Heart left ventricle (tissue), 16 donors: ENCODE measurements at places on chromosomes 2 and 18. TPM values are rescaled to one million over a fixed set of nuclear protein-coding genes. Genes with fewer than 3 reads are reported as not detected.
A peak's percentile ranks its signal among the peaks of the same experiment; 100 is the strongest.

The VIL1 gene
- total RNA-seq, result not detected

DNA sequence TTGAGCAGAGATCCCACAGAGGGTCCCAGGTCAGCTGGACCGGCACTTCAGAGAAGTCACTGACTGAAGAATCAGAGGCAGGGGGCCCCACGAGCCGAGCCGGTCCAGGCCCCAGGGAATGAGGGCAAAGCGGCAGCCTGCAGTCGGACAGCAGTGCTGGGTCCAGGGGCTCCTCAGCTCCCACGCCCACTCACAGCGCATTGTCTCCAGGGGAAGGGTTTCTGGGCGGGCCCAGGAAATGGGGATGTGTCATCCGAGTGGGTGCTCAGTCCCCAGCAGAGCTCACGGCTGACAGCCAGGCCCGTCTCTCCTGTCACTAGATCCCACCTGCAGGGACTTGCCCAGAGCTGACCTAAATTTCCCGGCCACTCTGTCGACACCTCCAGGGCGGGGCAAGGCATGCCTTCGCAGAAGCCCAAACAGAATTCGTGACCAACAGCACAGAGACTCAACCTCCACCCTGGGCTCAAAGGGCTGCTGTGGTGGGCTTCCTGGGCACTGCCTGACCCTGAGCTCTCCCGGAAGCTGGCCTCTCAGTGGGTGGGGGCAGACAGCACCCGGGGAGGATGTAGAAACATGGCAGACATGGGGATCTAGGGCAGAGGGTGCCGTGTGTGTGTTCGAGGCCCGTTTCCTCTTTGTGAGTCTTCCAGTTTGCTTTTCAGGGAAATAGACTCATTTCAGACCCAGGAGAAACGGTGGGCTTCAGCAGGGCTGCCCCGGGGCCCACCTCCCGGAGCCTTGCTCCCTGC lies 42.1 kb upstream of the TAF1B start:
- DNase-seq, result peak; percentile 75

DNA sequence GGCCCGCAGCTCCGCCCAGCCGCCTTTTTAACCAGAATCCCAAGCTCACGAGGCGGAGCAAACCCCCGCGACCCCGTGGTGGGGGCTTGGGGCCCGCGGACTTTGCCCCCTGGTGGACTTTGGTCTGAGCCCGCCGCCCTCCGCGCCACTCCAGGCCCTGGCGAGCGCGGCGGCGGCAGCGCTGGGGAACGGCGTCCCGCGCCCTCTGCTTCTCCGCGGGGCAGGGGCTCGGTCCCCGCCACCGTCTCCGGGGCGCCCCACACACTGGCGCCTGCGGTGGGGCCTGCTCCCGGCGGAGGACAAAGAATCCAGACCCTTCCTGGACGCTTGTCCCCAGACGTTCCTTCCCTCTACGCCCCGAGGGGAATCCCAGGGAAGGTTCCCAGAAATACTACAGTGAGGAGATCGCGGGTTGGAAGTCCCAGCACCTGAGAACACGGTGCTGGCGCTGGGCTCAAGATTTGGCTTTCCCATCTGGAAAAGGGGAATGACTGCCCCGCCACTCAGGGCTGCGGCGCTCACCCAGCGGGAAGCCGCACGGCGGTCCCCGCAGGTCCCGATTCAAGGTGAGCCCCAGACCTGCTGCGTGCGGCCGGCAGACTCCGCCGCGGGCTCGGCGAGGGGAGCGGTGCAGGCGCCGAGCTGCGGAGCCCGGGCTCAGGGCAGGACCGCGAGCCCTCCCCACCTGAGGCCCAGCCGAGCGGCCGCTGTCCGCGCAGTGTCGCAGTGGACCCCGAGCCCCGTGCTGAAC lies at the start of gene HAAO:
HAAO (minus strand) TSS at position 1 of the 751 bp plus-strand sequence. CDS start 47 bp downstream, outside the sequence.
- DNase-seq, result peak; percentile 83

DNA sequence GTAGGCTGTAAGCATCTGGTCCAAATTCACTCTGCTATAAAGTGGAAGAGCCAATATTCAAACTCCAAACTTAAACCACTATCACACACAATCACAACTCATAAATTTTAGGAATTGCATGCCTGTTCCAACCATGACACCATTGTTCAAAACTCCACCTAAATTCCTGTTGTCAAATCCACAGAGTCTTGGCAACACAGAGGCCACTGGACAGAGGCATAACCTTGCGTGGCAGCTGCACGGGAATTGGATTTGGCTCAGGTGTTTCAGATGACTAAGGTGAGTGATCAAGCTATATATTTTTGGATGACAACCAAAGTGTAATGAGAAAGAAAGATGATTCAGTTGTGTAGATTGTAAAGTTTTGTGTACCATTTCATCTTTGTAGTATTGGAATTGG lies 422.7 kb upstream of the TNP1 start:
- no peak for DNase-seq

- no peak for DNase-seq
Observed at GRCh38 chr2:109270505-109271312, 141.7 kb downstream of the SH3RF3 start.
